Fibroblast of skin of left biceps (primary cell): ENCODE measurements at places on chromosomes 1 and 21.
A peak's percentile ranks its signal among the peaks of the same experiment; 100 is the strongest.

DNA sequence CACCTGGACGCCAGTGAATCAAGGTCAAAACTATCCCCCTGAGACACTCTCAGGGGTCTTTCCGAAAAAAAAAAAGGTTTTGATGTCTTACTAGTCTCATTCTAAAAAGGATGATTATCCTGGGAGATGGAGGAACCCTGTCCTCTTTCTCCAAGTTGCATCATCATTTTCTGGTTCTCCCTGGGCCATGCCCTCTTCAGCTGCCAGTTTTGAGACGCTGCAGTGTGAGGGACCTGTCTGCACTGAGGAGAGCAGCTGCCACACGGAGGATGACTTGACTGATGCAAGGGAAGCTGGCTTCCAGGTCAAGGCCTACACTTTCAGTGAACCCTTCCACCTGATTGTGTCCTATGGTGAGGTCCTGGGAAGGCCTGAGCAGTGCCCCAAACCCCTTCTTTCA is 3.5 kb downstream of the FCRLA start:
- DNase-seq = no peak

DNA sequence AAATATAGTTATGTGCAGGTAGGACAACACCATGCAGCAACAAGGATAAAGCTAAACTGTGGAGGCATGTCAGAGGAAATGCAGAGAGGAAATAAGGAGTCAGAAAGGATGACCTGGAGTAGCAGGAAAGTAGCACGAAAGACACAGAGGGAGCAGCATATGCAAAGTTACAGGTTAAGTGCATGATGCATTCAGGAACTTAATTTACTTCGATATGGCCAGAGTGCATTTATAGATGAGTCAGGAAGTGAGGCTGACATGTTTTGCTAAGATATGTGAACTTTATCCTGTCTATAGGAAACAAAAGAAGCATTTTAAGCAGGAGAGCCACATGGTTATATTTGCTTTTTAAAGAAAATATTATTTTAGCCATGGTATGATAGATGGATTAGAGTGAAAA is 15.4 kb upstream of the MUTYH start:
- DNase-seq = no peak

DNA sequence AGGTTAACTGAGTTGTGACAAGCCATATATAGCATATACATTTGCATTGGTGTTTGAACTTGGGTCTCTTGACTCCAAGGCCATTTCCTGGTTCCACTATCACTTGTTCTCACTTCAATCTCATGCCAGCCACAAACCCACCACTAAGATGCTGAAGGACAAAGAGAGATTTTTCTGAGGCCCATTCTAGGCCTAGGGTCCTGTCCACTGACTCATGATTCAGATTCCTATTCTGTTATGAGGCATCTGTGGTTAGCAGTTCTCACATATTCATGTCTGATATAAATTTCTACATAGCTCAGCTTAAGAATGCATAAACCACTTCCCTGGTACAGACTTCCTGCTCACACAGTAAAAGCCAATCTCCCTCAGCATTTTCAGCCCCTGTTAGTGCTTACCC is 326.1 kb upstream of the BEND5 start:
- DNase-seq = peak; percentile 91

DNA sequence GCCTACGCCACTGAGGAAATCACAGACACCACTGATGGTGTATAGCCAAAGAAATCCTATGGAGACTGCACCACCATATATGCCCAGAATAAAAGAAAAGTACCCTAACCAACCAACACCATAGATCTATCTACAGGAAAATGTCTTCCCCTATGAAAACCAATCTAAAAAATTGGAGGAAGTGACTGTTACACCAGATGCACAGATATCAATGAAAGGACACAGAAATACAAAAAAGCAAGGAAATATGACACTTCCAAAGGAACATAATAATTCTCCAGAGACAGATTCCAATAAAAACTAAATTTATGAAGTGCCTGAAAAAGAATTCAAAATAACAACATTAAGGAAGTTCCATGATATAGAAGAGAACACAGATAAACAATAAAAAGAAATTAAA is 56.8 kb upstream of the BCL10 start:
- no peak for DNase-seq

GRCh38 chr1:55522982-55523381 is 307.8 kb upstream of the USP24 start:
- DNase-seq = no peak

GRCh38 chr1:229325853-229326487 is 16.9 kb downstream of the CCSAP start:
- no peak for DNase-seq

- no peak for DNase-seq
Measured at GRCh38 chr1:85599076-85599491, 18.5 kb downstream of the CCN1 start.

DNA sequence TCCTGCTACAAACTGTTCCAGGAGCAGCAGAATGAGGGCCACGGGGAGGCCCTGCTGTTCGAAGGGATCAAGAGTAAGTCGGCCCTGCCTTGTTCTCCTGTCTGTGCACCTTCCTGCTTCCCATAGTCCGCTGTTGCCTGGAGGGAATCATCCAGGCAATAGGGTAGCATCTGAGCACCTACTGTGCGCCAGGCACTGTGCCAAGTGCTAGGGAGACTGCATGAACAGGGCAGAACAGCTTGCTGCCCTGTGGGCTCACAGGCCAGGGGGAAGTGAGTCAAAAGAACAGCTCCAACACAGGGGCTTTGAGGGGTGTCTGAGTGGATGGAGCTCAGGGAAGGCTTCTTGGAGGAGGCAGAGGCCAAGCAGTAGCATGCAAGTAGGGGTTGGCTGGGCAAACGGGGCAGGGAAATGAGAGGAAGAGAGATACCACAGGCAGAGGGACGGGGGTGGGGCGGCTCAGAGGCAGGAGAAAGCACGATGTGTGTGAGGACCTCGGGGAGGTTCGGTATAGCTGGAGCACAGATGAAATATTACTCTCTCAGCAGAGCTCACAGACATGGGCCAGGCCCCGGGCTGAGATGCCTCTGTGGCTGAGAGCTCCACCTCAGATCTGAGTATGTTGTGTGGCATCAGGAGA is 15.5 kb upstream of the PADI6 start:
- no peak for DNase-seq

- no peak for DNase-seq
Measured at GRCh38 chr1:59072583-59072947, 224.3 kb upstream of the FGGY start.

DNA sequence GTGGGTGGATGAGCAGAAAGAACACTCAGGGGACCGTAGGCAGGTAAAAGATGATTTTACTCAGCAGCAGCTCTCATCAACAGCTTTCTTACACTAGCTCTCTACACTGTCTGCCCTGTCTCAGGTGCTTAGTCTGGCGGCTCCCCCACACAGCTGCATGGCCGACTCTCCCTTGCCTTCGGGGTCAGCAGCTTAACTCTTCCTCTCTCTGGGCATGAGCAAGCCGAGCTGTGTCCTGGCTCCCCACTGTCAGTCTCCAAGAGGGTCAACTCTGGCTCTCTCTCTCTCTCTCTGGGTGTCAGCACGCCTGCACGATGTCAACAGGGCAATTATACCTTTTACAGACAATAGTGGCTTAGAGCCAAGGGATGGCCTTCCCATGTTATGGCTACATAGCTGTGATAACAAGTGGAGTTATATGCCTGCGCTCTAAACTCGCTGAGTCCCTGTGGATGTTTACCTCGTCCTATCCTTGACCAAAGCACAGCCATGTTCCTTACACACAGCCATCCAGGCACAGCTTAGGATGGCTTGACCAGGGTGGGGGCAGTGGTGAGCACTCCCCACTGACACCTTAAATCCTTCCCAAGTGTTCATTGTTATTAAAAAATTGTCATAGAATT is 3.1 kb upstream of the BCL10 start:
- DNase-seq = no peak

DNA sequence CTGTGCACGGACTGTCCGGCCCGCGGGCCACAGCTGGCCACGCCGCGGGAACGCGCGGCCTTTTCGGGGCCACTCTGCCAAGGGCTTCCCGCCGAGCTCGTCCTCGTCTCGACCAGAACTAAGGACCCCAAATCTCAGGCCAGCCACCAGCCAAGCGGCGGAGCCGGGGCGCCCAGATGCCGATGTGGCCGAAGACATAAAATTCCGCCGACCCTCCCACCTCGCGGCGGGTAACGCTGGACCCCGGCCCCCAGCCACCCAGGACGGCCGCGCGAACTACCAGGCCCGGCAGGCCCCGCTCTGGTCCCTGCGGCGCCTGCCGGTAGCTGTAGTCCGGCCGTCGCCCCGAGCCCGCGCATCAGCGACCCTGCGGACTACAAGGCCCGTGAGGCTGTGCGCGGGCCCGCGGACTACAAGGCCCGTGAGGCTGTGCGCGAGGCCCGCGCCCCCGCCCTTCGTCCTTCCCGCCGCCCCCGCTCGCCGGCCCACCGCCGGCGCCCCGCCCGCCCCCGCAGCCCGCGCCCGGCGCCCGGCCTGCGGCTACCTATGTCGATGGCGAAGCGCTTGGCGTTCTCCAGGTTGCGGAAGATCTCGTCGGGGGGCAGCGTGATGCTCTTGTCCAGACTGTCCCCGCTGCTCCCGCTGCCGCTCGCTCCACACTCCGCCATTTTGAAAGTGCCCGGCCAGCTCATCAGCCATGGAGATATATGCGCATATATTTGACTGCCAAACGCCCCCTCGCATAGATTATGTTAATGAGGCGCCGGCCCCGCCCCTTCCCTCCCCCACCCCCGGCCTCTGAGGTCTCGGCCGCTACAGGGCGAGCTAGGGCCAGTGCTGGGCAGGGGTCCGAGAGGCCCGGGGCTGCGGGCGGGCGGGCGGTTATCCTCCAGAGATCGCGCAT is at the start of gene PANK4:
Gene PANK4, minus strand, starts transcription at position 677 of the 904 bp plus-strand sequence. Its CDS starts 9 bp downstream, at position 668.
- DNase-seq = peak; percentile 69

DNA sequence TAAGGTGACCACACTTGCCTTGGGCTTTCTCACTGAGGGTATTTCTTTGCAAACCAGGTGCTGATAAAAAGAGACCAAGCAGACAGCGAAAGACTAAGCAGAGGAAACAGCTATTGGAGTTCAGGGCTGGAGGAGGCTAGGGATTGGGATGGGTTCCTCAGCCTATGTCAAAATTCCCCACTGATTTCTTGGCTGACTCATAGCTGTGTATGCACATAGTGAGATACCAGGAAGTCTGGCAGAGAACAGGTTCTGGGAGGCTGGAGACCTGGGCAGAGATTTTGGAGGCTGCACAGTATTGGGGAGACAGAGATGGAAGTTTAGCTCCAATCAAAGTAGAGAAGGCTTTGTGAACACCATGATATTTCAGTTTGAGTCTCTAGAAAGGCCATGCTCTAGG is 25.3 kb downstream of the YARS1 start:
- no peak for DNase-seq

GRCh38 chr1:94542088-94542870 is 720 bp upstream of the F3 start:
- no peak for DNase-seq

DNA sequence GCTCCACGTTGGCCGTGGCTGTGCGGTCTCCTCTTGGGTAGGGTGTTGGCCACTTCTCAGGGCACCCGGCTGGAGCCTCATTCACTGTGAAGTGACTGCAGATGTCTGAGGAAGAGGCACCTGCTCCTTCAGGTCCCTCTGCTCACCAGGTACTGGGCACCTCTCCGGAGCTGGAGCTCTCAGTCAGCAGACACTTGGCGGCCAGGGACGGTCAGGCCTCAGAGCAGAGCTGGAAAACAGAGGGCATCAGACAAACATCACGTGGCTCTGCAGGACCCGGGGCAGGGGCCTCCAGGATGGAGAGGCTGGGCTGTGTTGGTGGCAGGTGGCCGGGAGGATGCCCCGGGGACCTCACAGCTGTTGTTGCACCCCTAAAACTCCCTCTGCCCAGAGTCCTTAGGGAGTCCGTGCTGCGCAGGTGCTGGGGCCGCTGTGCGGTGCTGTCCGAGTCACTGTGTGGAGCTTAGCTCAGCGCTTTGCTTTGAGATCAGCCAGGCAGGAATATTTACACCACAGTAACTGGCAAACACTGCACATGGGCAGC is 59.7 kb downstream of the SLX9 start:
- no peak for DNase-seq

DNA sequence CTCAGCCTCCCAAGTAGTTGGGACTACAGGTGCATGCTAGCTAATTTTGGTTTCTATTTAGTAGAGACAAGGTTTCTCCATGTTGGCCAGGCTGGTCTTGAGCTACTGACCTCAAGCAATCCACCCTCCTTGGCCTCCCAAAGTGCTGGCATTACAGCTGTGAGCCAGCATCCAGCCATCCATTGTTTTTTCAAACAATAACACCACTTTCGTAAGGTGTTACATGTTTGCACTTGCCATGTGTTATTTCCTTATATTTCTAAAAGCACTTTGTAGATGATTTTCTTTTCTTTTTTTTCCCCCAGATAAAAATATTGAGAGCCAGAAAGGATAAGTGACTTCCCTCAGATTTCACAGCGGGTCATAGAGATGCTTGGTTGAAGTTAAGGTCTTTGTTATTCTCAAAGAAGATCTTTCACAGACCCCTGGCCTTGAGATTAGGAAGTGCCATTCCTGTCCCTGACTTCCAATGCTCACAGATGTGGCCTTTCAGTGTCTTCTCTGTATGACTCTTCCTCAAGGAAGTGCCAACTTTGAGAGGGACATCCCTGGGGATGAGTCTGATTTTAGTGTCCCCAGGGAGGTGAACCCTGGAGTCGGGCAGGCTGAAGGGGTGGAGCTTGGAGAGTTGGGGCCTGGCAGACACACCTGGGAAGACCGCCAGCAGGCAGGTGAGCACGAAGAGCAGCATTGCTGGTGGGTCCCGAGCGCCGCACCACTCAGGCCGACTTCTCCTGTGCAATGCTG is 6.3 kb downstream of the PIGR start:
- DNase-seq = no peak

- DNase-seq = no peak
Measured at GRCh38 chr1:119635811-119636390, 12.2 kb downstream of the ZNF697 start.

GRCh38 chr1:118783095-118783758 is 204.9 kb downstream of the TBX15 start:
- DNase-seq = no peak

GRCh38 chr1:10428984-10429383 is 1.2 kb upstream of the CENPS start:
- DNase-seq = no peak

DNA sequence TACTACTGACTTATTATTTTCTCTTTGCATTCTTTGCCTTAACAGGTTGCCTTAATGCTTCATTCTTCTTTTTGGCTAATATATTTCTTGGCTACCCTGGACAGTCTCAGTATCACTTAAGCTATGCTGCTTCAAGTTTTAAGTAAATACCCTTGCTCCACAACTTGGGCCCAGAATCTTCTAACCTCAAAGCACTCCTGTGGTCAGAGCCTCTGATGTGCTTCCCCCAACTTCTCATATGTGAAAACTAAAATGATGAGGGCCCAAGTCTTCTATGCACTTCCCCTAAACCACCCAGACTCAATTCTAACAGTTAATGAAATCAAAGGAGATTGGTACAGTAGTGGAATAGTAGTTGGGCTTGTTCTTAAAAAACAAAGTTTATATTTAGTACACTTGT is 314.1 kb downstream of the PLPP3 start:
- DNase-seq = no peak

GRCh38 chr21:41250519-41250918 is 66.1 kb upstream of the FAM3B start:
- DNase-seq = no peak

- no peak for DNase-seq
Measured at GRCh38 chr1:232982238-232982944, 32.0 kb downstream of the NTPCR start.

- DNase-seq = peak; percentile 99
Measured at GRCh38 chr1:238647877-238648276, 738.5 kb upstream of the CHRM3 start.
